Thoracic aorta (tissue), 2 donors: ENCODE measurements at places on chromosomes 3 and 15. TPM values are rescaled to one million over a fixed set of nuclear protein-coding genes. Genes with fewer than 3 reads are reported as not detected.

CLRN1 gene
- total RNA-seq: not detected

GRCh38 chr3:78130741-78131290 is 1090.9 kb downstream of the ROBO2 start:
- DNase-seq: no peak

DNA sequence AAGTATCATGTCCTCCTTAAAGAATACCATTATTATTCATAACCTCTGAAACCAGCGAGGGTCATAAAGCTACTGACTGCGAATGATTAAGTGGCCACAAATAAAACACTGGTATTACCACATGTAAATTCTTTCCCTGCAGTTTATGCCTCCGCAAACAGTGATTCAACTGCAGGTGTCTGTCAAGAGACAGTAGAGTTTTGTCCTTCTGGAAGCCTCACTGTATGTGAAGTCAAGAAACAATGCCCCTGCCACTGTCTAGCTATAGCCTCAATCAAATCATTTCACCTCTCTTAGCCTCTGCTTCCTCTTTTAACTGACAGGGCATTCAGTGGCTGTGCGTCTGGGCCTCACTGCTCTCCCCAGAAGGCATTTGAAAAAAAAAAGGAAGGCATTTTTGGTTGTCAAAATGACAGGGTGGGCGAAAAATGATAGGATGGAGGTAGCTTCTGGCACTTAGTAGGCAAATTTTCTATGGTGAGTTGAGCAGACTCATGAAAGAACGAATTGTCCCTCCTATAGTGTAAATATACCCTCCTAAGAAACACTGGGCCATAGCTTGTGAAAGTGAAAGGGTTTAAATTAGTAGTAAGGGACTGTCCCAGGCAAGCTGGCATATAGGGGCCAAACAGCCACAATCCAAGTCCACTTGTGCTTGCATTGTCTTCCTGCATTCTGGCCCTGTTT is 66.7 kb downstream of the FILIP1L start:
- DNase-seq: no peak

DNA sequence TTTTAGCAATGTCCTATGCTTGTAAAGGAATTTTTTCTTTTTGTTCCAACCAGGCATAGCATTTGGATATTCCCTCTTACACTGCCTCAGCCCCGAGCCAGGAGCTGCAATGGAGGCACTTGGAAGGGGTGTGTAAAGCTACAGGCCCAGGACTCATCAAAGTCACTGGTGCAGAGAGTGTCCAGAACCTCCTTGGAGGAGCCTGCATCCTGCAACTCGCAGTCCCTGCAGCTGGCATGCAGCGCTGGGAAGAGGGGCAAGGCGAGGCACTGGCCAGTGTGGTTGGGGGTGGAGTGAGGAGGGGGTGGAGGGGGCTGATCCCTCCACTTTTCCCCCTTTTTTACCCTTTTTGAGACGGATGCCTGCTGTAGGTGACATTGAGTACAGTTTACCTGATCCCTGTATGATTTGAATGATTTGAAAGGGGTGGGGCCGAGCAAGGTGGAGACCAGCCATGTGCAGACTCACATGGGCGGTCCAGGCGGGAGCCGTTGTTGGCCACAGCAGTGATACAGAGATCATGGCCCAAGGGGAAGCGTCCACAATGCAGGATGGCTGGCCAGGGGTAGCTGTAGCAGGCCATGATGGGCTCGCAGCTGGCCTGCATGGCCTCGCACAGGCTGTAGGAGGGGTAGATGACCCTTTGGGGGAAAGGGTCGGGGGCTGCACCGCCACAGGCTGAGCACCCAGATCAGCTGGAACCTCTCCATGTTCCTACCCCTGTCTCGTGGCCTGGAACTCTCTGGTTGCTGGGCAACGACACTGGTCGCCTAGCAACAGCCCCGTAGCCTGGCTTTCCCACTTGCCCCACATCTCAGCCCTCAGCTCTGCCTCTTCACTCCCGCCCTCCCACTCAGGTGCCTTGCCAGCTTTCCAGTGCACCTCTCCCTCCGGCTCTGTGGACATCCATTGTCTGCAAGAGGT is 7.9 kb downstream of the P4HTM start:
- no peak for DNase-seq

MEX3B gene
- total RNA-seq: 5.6 TPM

DNA sequence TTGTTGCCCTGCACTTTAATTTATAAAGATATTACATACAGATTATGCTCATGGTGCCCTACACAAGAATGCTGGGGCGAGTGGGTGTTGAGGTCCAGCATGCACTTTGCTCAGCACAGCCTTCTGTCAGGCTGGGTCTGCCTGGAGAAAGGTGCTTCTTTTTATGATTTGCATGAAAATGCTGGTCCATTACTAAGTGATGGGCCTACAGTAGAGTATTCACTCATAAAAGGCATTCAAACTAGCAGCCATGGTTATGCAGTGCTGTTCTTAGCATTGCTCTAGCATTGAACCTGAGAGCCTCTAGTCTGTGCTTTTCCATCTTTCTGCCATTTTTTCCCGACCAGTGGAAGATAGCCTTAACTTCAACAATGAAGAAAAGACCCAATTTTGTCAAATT is 12.3 kb downstream of the LNP1 start:
- DNase-seq: no peak

- no peak for DNase-seq
These were observed 1.1 kb downstream of the ANPEP start for GRCh38 chr15:89813381-89814111.

- no peak for DNase-seq
These were observed 22.0 kb downstream of the CXCR6 start for GRCh38 chr3:45965253-45965652.

DNA sequence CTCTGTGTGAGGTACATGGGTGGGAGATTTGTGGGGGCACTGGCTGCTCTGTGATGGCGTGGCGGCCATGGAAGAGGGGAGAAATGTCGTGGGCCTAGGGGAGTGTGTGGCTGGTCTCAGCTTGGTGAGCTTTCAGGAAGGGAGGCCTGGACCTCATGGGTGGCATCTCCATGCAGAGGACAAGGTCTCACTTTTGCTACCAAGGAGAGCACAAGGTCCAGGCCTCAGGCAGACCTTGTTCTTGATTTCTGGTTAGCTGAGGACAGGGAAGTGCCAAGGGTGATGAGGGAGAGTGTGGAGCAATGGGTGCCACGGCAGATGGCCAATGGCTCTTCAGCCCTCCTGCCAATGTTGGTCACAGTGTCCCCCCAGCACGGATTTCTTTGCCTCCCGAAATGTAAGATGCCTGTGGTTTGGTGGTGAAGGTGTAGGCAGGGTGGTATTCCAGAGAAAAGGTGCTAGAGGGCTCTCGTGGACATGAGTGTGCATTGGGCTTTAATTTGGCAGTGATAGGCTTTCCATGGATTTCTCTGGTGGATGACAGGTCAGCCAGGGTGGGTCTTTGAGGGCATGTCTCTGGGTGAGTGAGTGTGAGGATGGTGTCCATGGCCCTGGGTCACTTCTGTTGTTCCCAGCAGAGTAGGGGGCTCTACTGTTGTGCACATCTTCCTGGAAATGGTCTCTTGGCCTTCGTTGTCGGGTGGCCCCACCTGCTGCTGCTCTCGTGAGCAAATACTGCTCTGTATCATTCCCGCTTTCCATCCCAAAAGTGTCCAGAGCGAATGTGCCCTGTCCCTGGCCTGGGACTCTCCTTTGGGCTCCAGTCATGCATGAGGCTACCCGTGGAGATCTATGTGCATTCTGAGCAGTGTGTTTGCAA is 108.0 kb downstream of the SNRPN start:
- DNase-seq: no peak

DNA sequence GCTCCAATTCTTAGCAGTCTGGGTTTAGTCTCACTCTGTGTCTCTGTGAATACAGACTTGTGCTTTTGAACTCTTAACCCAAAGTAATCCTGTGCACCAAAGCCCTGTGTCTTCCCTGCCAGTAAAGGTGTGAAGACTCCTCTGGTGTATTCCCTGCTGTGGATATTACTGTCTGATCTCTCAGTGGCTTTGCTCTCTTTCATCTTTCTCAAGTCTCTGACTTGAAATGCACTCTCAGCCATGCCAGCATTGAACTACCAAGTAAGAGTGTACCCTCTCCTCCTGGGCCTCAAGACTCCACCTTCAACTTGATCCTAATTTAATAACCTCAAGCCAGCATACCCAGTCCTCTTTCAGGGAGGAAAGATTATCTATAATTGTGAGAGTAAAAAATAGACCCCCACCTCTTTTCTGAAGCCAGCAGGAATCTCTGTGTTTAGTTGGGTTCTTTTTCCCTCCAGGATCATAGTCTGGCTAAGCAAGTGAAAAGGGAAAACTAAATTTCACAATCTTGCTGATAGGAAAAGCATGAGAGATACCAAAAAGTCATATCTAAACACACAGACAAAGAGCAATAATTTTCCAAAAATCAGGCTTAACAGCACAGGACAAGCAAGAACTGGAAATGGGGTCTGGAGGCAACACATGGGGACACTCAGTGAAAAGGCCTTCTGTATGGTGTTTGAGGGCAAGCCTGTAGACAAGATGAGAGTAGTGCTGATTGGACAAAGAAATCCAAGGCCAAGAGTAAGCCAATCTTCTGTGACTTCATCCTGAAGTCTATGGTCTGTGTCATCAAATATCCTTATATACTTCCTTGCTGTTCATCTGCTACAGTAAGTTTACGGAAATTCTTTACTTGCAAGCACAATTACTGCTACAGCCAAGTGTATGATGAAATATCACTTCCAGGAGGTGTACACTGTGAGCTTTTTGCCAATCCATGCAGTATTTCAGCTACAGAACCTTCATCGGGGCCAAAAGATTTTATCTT is 296.1 kb upstream of the TGFBR2 start:
- no peak for DNase-seq

DNA sequence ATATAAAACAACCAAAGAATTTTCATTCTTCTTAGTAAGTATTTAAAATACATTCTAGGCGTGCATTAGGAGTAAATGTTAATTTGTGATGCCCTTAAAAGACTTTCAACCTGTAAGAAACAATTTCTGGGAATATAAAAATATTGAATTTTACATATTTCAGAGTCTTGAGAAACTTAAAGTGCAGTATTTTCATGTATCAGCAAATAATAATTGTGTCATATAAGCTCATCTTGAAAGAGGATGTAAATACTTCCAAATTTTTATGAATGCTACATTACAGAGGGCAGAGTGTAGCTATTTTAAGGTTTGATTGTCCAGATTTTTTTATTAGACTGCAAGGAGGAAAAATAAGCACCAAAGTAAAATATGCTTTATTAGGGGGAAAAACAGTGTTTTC is 207.1 kb downstream of the VPS13C start:
- no peak for DNase-seq

ZNF80 gene
- total RNA-seq: not detected

CFAP92 gene
- total RNA-seq: not detected

DNA sequence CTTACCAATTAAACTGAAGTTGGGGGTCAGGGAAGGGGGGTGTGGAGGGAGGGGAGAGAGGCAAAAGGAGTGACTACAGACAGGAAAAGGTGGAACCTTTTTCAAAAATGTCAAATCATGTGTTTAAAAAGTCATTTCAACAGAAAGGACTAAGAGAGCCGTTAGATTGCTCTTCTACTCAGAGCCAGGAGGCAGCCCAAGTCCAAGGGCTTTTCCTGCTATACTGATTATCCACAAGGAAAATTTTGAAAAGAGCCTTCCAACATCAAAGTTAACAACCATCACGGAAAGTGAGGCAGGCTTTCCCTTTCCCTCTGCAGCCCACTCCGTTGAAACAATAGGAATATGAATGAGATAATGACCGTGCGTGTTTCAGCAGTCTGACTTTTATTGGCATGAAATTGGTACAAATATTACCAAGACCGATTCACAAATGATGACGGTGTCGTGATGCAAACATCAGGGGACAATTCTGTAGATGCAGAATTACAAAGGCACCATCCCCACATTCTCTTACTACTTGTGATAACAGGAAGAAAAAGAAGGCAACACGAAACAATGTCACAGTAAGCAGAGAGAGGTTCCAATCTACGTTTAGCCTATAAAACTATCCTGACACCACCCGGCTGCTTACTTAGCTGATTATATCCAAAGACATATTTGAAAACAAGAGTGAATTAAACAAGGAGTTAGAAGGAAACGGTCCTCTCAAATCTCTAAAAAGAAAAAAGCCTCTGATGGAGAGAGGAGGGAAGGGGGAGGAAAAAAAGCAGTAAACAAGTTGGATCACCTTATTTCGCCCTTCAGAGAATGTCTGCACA is 453.7 kb downstream of the FOXP1 start:
- no peak for DNase-seq

ASB14 gene
- not detected for total RNA-seq

DNA sequence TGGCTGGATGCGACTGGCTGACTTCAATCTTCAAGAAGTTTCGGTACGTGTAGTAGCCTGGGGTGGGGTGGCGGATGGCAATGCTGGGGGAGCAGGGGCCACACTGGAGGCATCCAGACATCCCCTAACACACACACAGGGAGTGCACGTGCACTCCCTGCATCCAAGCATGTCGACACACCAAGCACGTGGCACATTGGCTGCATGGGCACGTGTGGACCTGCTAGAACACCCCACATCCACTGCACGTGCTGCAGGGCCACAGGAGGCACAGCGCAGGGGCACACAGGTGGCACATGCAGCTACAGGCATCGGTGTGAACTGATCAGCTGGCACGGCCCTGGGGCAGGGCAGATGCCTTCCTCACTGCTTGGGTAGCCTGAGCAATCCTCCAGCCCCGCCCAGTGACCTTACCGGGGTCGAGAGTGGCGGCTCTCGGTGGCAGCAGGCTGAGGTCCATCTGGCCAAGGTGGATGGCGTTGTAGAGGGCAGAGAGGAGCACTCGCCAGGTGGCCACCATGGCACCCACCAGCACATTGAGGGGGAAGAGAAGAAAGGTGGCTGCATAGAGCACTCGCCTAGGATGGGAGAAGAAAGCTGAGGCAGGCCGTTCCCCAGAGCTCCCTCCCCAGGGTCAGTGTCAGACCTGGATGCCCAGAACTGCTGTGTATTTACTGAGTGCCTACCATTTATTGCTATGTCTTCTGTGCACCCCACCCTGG is 7.5 kb downstream of the ISLR start:
- DNase-seq: no peak
